ENCODE measurements at places on chromosomes 11 and 22.

- DNase-seq, result no peak
These were observed 75.5 kb downstream of the PACSIN2 start for GRCh38 chr22:42939451-42939881.

GRCh38 chr11:92227959-92228935, 3.6 kb downstream of the FAT3 start:
- no peak for DNase-seq

GRCh38 chr11:34036456-34036855, 15.1 kb upstream of the CAPRIN1 start:
- peak; percentile 57 for DNase-seq

GRCh38 chr11:134667505-134667904, 255.5 kb upstream of the B3GAT1 start:
- no peak for DNase-seq

DNA sequence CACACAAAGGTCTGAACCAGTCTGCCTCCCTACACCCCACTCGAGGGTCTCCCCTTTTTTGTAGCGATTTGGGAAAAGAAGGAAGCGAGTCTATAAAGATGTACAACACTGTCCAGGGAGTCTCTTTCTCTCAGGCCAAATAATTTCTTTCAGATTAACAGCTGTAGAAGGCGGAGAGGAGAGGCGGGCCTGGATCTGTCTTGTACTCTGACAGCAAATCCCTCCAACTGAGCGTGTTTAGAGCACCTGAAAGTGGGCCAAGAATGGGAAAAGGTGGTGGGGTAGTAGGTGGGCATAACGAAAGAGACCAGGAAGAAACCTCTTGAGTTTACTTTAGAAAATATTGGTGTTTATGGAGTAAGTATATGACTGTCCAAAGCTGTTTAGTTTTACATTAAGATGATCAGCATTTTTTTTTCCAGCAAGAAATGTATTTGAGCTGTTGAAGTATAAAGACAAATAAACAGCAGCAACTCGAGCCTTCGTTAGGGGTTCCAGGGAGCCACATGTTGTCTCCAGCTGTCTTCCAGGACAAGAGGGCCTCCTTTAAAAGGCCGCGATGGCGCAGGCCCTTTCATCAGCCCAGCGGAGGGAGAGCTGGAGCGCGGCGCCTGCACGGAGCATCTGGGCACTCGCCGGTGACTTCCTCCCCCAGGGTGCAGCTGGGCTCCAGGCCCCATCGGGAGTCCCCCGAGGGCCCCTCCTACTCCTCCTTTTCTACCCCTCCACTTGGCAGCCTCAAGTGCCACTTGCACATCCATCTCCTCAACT, 34.9 kb downstream of the SCUBE1 start:
- no peak for DNase-seq

DNA sequence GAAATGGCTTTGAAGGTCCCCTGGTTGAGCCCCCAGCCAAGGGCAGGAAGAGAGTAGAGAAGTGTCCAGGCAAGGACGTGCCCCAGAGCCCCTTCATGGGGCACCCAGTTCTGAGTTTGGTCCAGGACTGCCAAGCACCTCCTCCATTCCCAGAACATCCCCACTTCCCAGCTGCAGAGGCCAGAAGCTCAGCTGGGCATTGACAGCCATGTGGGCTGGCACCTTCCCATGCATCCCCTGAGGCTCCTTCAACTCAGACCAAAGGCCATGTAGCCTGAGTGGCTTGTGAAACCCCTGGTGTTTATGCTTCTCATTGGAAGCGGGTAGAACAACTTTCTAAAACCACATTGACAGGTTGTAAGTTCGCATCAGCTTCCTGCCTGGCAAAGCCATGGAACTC, 789.6 kb downstream of the TBC1D22A start:
- no peak for DNase-seq

GRCh38 chr11:60143768-60144167, 39.1 kb downstream of the MS4A6A start:
- no peak for DNase-seq

DNA sequence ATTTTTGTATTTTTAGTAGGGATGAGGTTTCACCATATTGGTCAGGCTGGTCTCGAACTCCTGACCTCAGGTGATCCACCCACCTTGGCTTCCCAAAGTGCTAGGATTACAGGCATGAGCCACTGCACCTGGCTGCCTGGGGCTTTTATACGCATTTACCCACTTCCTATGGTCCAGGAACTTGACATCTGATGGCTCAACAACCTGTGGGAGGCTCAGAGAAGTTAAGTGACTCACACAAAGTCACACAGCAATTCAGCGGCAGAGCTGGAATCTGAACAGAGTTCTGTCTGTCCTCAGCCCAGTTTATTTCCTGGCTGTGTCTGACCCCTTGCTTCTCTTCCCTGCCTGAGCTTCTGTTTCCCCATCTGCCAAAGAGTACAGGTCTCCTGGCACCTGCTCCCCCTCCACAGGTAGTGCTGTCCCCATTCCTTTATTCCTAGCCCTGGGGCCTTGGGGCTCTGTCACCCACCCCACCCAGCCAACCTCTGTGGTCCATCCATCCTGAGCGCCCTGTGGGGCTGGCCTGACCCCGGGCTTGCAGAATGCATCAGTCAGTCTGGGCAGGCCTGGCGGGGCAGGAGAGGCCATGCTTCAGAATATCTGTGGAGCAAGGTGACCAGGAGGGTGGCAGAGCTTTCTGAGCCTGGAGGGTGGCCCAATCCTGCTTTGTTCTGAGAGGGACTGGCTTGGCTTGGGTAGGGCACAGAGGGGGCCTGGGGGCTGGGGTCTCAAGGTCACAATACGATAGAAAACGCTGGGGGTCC, 50.6 kb downstream of the CACNA1I start:
- no peak for DNase-seq

- no peak for DNase-seq
These were observed 389.7 kb downstream of the BRD1 start for GRCh38 chr22:49437956-49438355.

GRCh38 chr22:43828725-43828997, 16.6 kb upstream of the EFCAB6 start:
- peak; percentile 43 for DNase-seq

- DNase-seq, result no peak
These were observed 29.9 kb downstream of the CCDC15 start for GRCh38 chr11:124983674-124984511.

DNA sequence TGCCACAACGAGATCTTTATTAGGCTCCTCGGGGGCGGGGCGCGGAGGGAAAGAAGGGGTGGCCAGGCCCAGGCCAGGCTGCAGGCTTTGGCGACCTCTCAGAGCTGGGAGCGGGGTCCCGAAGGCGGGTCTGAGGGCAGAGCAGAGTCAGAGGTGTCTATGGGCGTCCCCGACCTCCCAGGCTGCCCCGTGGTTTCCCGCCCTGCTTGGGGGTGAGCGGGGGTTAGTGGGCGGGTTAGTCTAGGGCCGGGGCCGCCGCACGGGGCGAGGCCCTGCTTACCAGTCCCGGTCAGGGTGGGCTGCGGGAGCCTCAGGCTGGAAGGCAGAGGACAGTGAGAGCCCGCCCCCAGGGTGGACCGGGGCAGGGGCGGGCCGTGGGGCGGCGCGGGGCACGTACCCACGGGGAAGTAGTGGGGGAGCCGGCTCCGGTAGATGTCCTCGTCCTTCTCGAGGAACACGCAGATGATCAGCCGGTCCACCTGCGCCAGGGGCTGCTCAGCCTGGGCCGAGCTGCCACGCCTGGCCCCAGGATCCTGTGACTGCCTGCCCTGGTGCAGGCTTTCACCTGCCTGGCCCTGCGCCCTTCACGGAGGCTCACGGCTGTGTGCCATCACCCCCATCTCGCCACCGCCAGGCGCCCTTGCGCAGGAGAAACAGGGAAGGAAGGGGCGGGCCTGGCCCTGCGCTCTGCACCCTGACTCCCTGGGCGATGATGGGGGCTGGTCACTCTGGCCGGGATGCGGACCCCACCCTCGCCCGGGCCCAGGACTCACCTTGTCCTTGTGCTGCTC, 12.5 kb downstream of the OTUB1 start:
- no peak for DNase-seq

GRCh38 chr11:41308286-41308685, 151.2 kb downstream of the LRRC4C start:
- no peak for DNase-seq

DNA sequence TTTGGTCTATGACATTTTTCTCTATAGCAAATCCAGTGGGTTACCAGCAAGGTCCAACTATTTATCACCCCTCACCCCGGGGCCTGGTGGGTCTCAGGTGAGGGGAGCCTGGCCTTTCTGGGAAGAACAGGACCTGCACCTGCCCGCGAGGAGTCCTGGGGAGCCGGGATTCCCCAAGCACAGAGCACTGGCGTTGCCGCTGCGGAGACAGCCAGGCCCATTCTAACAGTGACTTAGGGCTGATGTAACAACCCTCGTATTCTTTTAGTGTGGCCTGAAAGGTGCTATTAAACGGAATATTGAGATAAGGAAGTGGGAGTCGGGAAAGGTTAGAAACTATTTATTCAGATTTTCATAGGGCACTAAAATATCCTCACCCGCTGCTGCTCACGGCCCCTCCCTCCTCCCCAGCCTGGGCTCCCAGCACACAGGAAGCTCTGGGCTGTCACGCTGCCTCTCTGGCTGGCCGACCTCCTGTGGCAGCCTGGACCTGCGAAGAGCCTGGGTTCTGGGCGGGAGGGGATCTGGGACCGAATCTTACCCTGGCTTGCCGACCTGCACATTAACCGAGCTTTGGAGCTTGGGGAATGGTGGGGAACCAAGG, 141.2 kb downstream of the MIAT start:
- no peak for DNase-seq

- no peak for DNase-seq
These were observed 125.3 kb downstream of the BUD13 start for GRCh38 chr11:116647305-116648080.
